ENCODE measurements at places on chromosomes 12 and 14.

GRCh38 chr12:96986883-96987523 is 79.9 kb downstream of the NEDD1 start:
- DNase-seq = no peak

GRCh38 chr12:111085096-111085495 is 164.7 kb upstream of the MYL2 start:
- no peak for DNase-seq

GRCh38 chr14:75662966-75663365 is 1.9 kb downstream of the TTLL5 start:
- DNase-seq = no peak

DNA sequence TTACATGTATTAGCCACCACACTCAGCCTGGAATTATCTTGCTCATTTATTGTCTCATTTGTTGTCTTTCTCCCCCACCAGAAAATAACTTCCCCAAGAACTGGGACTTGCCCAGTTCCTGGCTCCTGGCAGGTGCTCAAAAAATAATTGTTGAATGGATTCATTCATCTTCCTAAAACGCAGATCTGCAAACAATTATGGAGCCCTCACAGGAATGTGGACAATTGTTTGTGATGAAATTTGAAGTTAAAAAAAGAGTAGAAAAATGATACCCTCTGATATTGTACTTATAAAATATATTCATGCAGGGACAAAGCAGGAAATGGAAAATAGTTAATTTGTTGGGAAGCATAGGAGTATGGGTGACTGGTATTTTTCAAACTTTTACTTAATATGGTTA is 60.7 kb upstream of the MAP1LC3B2 start:
- DNase-seq = no peak

- no peak for DNase-seq
Measured at GRCh38 chr12:102694903-102695302, 214.5 kb upstream of the IGF1 start.

GRCh38 chr14:59208224-59208814 is 19.9 kb downstream of the DAAM1 start:
- no peak for DNase-seq

- DNase-seq = no peak
Measured at GRCh38 chr12:76946446-76946845, 67.6 kb upstream of the CSRP2 start.

GRCh38 chr12:5018677-5019076 is 25.0 kb upstream of the KCNA5 start:
- DNase-seq = no peak
